ENCODE measurements at places on chromosomes 4 and X.

DNA sequence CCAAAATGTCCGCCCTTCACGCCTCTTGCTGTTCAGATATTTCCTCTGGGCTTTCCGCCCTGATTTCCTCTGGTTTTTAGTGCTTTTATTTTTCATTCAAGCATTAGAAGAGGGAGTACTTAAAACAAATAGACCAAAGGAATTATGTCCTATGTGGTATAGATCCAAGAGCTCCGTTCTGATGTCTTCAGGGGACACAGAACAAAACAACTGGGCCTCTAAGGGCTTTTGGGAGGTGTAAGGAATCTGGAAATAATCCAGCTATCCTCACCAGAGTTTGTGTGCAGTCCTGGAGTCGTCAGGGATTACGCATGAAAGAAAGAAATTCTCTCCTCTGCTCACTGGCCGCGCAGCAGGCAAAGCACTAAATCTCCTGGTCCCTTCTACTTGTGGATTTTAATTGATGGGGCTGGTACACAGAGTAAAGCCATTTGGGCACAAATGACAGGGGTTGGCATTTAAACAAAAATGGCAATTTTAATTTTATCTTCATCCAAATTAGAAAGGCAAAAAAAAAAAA is 999.2 kb downstream of the ADGRL3 start:
- DNase-seq = no peak

DNA sequence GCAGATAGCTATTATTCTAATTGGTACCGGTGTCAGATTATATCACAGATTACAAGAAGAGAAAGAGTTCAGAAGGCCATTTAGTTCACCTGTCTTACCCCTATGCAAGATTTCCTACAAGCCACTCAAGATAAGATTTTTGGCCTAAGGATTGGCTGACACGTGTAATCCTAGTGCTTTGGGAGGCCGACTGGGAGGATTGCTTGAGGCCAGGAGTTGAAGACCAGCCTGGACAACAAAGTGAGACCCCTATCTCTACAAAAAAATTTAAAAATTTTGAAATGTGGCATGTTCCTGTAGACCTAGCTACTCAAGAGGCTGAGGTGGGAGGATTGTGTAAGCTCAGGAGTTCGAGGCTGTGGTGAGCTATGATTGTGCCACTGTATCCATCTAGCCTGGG is 77.1 kb upstream of the HPRT1 start:
- no peak for DNase-seq

DNA sequence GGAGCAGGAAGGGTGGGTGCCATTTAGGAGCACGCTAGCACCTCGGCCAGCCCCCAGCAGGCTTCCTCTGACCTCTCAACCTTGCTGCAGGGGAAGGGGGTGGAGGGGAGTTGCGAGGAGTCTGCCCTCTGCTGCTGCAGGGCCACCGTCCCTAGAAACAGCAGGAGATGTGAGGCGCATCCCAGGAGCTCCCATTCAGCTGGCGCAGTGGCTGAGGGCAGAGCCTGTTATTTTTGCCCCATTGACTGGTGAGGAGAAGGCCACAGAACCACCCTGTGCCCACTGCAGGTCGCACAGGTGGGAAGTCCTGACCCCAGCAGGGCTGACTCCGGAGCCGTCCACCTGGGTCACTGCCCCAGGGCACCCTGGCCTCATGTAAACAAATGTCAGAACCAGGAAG is 8.0 kb downstream of the PDE6B start:
- no peak for DNase-seq

GRCh38 chr4:21113496-21114223 is 413.4 kb downstream of the PACRGL start:
- no peak for DNase-seq

- DNase-seq = no peak
These were observed 42.0 kb downstream of the FAM149A start for GRCh38 chr4:186146458-186146857.

DNA sequence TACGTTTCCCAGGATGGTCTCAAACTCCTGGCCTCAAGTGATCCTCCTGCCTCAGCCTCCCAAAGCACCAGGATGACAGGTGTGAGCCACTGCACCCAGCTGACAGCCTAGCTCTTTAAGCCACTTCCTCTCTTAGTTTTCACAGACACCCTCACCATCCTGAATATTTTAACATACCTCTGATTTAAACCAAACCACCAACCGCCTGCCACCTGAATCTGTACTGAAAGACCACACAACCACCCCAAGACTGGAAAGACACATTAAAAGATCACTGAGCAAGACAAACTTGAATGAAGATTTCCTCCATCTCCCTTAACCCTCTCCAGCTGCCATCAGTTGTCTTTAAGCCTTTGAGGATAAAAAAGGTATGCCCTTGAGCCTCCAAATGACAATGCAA is 110.6 kb downstream of the SH3KBP1 start:
- no peak for DNase-seq

- no peak for DNase-seq
These were observed 39.3 kb downstream of the MEPE start for GRCh38 chr4:87872028-87872427.

- DNase-seq = no peak
These were observed 35.9 kb downstream of the GAK start for GRCh38 chr4:896216-896615.

GRCh38 chr4:102569200-102569599 is 68.0 kb downstream of the NFKB1 start:
- DNase-seq = no peak

DNA sequence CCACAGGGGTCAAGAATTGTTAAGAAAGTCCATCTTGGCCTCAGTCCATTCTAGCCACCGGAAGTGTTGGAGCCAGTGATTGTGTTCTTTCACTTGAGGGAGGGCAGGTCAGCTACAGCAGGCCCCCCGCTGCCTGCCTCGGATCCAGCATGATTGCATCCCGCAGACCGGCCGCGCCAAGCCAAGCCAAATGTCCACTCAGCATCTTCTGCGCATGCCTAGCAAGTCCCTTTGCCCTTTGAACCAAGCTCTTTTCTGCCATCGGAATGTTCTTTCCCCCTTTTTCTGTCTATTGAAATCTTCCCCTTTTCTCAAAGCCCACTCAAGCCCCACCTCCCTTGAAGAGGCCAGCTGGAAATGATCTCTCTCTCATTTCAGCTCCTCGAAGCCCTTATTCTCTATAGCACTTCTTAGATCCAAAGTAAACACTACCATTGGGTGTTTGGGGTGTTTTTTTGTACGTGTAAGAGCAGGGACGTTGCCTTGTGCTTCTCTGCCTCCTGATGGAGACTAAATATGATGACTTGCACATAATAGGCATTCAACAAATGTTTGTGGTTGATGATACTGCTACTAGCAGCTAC is 147.8 kb upstream of the BCOR start:
- DNase-seq = no peak

DNA sequence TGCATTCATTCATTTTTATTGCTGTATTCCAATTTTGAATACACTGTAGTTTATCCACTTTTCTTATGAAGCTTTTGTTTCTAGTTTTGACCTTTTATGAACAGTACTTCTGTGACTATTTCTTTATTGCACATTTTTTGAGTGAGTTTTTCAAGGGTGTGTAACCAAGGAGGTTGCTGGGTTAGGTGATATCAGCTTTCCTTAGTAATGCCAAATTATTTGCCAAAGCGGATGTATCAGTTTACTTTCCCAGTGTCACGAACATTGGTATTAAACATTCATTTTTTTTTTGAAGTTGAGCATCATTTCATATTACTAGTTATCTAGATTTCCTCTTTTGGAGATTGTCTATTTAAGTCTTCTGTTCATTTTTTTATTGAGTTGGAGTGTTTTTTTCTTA is 32.9 kb downstream of the STIM2 start:
- DNase-seq = no peak

GRCh38 chr4:145679991-145680455 is at the start of gene C4orf51:
Gene C4orf51, plus strand, starts transcription at chr4:145680146. Its CDS starts 58 bp downstream, at chr4:145680204.
- no peak for DNase-seq

- DNase-seq = no peak
These were observed 408.4 kb upstream of the EMCN start for GRCh38 chr4:100926039-100926717.

- DNase-seq = no peak
These were observed 76.2 kb upstream of the CD99 start for GRCh38 chrX:2614911-2615310.

DNA sequence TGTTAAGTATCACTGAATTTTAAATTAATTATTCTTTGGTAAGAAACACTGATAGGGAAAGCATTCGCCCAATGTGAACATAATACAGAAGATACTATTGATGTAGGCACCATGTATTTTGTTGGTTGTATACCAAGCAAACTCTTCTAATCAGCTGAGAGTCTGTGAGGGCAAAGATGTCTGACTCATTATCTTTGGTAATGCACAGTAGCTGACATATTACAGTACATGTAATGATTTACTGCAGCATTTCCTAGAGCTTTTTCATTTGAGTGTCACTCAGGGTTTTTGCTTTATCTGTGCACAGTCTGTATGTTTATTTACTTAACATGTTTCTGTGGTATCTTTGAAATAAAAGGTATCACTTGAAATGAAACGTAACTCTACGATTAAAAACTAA is 49.2 kb downstream of the CENPVL3 start:
- DNase-seq = no peak

DNA sequence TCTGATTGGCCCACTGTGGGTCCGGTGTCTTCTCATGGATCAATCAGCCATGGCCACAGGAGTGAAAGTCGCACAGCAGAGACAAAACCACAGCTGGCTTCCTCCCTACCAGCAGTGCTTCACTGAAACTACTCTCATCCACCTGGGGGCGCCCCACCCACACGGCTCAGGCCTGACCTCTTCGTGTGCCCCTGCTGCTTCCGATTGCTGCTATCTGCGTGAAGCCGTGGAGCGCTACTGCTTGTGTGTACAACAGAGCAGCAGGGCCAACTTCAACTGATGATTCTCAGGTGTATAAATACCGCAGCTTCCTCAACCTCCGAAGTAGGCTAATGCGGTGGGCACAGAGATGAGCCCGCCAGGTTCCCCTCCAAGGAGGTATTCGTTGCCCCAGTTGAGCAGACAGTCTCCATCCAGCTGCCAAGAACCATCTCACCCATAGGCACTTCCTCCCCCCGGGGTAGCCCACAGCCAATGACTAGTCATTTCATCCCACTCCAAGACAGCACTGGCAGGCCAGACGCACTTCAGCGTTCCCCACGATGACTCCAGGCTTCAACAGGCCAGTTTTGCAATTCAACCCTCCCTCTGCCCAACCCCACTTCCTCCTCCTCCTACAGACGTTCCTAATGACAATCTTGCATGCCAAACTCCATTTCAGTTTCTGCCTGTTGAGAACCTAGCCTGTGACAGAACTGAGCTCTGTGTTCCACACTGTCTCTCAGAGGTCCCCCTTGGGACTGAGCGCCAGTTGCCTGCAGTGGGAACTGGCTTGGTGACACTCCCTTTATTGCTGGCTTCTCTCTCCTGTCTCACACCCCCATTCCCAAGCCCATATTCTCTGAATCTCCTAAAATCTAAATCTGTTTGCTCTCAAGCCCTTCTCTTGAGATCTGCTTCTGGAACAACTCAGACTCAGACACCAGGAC is 41.3 kb upstream of the ATP6AP2 start:
- DNase-seq = peak; percentile 61

- DNase-seq = no peak
These were observed 1.1 kb downstream of the NFXL1 start for GRCh38 chr4:47913330-47913729.

DNA sequence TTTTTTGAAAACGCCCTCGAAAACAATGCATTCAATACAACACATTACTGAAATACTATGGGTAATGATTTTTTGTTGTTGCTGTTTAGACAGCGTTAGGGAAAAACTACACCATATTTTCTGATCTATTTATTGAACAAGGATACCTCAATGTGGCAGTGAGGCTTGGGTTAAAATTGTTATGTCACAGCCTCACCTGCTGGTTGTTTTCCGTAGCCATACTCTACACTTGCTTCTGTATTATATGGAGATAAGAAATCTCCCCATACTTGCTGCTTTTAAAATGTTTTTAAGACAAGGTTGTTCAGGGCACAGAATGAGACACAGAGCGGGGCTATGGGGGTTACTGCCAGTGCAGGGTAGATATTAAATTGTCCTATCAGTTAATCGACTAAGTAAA is 221.6 kb upstream of the FTHL17 start:
- no peak for DNase-seq
